ENCODE measurements at places on chromosomes 6 and 20.

GRCh38 chr6:90940812-90941481, 354.1 kb upstream of the MAP3K7 start:
- no peak for DNase-seq

- DNase-seq: no peak
Observed at GRCh38 chr6:45590226-45590625, 212.5 kb upstream of the SUPT3H start.

DNA sequence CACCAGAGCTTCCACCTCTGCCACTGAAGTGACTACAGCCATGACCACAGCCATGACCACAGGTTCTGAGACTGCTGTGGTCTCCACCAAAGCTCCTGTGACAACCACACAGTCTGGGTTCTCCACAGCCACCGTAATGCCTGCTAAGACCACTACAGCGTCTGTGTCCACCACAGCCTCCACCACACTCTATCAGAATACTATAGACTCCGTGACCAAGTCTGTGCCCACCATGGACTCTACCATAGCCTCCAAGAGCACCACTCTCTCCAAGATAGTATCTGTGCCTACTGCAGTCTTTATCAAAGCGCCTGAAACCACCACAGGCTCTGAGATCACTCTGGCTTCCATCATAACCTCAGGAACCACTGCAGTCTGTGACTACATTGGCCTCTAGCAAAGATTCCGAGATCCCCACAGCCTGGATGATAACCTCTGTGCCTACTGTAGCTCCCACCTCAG, 18.3 kb upstream of the MUC21 start:
- no peak for DNase-seq

DNA sequence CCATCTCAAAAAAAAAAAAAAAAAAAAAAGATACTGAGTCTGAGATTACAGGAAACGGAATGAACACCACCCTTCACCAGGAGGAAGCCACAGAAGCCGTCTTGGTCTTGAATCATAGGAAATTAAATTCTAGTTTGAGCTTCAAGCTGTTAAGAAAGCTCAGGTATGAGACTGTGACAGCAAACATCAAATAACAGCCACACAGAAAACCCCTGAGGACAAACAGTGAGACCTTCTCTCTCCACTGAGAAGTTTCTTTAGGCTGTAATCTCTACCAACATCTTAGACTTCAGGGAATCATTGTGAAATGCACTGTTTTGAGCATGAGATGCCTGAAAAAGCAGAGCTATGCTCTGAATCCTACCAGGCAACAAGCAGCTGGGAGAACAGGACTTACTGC, 30.8 kb downstream of the PDE10A start:
- DNase-seq: no peak

GRCh38 chr20:41064377-41064776, 35.8 kb downstream of the TOP1 start:
- DNase-seq: no peak

Measured in activated naive CD8-positive, alpha-beta T cell treated with anti-CD3 and anti-CD28 coated beads, Interleukin-2, amount 50 U/mL, for 16 hours (primary cell).